Adipocyte (in vitro differentiated cells): ENCODE measurements at places on chromosomes 3 and 15.

DNA sequence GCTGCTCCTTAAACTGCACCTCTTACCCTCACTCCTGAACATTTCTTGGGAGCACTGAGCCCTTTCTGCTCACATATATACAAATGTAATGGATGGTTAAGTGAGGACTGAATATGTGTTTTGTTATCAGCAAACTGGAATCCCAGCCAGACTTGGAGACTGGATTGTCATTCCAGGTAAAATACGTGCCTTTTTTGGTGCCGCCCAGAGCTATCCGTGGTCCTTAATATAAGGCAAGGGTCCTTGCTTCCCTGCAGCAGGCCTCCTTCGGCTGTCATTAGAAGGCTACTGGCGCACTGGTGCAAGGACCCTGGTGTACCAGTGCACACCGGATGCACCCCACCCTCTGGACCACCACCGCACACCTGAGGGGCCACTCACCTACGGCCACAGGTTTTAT lies 1.1 kb upstream of the GABRB3 start:
- DNase-seq = no peak

DNA sequence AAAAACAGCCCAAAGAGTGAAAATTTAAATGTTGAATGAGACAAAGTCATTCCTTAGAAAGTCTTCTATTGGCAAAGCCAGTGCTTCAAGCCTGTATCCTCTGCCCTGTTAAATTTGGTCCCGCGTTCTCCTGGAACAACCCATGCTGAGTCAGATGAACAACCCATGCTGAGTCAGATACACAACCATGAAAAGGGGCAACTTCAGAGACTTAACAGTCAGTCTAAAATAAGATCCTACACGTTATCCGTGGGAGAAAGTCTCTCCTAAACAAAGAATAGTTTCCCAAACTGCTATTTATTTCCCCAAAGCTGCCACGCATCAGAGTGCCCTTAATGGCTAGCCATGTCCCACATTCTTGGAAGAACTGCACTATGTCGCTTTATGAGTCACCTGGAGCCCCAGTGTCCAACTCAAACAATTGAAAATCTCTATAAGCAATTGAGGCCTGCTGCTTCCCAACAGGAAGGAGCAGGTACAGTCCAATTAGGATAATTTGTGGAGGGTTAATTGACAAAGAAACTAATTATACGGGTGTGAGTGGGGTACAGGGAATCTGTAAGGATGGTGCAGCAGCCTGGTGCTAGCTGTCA lies 66.1 kb downstream of the WHAMM start:
- peak; percentile 19 for DNase-seq

- DNase-seq = no peak
Measured at GRCh38 chr3:69240651-69241568, 118.5 kb upstream of the LMOD3 start.

DNA sequence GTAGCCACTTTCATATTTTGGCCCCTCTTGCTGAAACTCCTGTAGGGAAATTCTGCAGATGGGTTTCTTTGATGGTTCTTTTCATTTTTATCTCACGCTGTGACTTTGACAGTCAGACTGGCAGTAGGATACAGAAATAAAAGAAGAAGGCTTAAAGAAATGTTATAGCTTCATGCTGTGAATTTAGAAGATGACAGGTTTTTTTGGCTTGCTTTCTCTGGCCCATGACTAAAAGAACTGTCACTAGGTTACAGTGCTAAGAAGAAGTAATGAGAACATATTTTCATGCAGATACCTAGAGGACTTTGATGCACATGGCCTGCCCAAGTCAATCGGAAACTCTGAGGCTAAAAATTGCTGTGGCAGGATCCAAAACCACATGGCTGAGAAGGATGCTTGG lies 334.5 kb downstream of the EPHA6 start:
- DNase-seq = no peak

GRCh38 chr15:101451266-101451799 lies 38.2 kb downstream of the PCSK6 start:
- DNase-seq = peak; percentile 13

GRCh38 chr3:71419369-71419768 lies 164.2 kb downstream of the FOXP1 start:
- DNase-seq = no peak

- peak; percentile 82 for DNase-seq
Measured at GRCh38 chr3:37054370-37054769, 61.1 kb downstream of the MLH1 start.

GRCh38 chr3:150261418-150261817 lies 146.7 kb upstream of the TSC22D2 start:
- DNase-seq = no peak

- DNase-seq = no peak
Measured at GRCh38 chr3:17442332-17443049, 299.9 kb downstream of the TBC1D5 start.

- no peak for DNase-seq
Measured at GRCh38 chr15:70037292-70037640, 60.5 kb downstream of the TLE3 start.

DNA sequence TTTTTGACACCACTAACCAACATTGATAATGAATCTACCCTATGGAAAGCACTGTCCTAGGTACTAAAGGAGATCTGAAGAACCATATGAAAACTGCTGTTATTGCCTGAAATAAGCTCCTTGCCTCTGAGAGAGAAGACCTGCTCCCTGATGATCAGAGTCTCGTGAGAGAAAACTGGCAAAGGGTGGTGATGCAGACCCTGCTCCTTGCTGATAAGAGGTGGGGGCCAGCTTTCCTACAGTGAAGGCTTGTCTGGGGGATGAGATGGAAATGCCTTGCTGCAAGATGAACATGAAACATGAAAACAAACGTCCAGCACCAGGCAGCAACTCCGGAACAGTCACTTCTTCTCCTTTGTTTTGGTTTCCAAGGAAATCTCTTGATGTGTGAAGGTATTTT lies 31.9 kb downstream of the RASGRP1 start:
- no peak for DNase-seq

DNA sequence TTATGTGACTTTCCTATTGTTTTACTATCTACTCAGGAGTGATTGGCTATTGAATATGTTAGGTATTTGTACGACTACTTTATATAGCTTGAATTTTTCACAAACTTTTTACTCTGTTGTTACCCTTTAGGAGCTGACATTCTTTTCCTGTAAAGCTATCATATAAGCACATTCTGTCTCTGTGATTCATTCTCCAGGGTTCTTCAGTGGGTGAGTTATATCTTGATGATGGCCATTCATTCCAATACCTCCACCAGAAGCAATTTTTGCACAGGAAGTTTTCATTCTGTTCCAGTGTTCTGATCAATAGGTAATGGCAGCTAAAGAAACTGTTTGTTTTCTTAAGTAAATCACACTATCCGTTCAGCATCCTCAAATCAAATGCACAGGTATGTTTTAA lies 10.1 kb upstream of the CAPN3 start:
- peak; percentile 58 for DNase-seq

- peak; percentile 5 for DNase-seq
Measured at GRCh38 chr3:114595522-114596028, 301.7 kb downstream of the TIGIT start.

GRCh38 chr3:108088697-108089096 lies 2.1 kb downstream of the CD47 start:
- DNase-seq = peak; percentile 47

GRCh38 chr15:100681335-100681746 lies 79.0 kb downstream of the ASB7 start:
- DNase-seq = peak; percentile 48

- no peak for DNase-seq
Measured at GRCh38 chr3:58530354-58530865, 6.6 kb downstream of the ACOX2 start.

- no peak for DNase-seq
Measured at GRCh38 chr15:57302640-57303257, 73.6 kb upstream of the CGNL1 start.

- no peak for DNase-seq
Measured at GRCh38 chr3:197253238-197253947, 45.0 kb downstream of the DLG1 start.

DNA sequence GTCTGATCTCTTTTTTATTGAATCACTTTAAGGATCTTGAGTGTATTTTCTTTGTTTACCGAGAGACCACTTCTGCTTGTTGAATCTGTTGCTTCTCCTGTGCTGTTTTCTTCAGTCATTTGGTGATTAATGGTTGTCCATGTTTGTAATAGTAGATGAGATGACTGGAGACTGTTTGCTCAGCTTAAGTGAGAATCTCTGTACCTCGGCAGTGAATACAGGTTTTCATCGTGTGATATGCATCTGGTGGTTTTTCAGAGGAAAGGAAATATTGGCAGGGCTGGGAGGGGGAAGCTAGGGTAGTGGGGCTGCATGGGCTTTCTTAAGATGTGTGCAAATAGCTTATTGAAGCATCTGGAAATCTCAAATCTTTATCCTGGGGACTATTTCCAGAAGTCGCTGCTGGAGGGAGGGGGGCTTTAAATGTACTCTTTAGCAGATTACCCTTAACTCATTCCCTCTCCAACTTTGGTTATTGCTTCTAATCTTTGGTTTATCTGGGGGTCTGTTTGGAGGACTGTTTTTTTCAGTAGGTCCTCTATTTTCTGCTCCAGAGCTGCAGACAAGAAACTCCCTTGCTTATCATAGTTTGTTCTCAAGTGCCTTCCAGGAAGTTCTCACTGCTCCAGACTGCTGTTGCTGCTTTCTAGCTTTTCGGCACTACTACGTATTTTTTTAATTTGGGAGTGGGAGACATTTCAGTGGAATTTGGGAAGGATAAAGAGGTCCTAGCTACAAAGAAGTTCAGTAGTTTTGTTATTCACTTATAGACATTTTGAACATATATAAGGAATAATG lies 19.4 kb downstream of the CMTM8 start:
- DNase-seq = no peak

GRCh38 chr3:87979527-87979926 lies 79.3 kb downstream of the CGGBP1 start:
- no peak for DNase-seq

DNA sequence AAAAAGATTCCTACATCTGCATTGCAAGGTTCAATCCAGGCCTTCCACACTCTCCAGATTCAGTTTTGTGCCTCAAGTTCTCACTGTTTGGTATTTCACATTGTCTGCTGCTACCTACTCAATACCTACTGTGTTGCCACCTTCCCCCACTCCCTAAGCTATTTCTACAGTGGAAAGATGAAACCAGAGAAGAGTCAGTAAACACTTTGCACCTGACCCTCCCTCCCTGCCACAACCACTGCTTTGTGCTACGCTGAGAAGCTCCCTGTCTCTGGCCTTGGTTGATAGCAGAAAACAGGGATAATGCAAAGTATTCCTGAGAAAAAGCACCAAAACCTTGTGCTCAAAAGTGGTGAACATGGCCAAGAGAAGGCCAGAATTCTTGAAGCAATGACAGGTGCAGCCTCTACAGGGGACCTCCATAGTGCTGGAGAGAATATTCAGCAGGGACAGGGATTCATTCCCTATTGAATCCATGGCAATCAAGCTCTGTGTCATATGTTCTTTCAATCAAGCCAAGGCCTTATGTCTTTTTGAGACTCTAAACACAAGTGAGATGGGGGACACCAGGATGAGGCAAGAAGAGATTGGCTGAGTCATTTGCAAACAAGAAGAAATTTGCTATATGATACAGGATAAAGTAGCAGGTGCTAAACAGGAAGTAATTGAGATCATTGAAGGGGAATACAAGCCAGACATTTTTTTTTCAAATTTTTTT lies 83.5 kb upstream of the LIPC start:
- DNase-seq = no peak

DNA sequence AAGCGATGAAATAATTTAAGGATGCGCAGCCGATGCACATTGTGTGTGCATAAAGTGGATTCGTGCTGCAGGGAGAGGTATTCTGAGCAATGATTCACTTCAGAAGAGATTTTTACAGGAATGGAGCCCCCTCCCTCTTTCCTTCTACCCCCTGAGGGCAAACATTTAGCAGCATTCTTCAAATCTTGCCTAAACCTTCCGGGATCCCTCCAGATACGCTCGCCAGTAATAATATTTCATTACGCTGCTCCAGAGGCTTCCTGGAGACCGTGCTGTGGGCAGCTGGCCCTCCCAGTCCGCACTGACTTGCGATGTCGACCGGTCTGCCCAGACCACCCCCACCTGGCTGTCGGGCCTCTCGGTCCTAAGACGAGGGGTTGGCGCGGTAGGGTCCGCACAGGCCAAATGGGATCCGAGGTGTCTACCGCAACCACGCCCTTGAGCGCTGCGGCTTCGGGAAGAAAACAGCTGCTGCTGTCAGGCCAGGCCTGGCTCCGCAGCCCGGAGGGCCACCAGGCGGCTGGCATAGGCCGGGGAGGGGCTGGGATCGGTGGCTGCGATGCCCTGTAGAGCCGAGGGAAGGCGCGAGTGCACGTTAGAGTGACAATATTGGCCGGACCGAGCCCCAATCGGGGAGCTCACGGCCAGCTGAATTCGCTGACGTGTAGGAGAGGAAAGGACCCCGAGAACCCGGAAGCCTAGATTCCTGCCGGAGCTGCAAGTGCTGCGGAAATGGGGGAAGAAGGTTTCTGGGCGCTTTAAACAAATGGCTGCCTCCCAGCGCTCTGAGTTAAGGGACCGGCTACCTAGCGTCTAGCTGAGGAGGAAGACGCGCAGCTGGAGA lies 14.3 kb downstream of the ZIC4 start:
- DNase-seq = peak; percentile 23

DNA sequence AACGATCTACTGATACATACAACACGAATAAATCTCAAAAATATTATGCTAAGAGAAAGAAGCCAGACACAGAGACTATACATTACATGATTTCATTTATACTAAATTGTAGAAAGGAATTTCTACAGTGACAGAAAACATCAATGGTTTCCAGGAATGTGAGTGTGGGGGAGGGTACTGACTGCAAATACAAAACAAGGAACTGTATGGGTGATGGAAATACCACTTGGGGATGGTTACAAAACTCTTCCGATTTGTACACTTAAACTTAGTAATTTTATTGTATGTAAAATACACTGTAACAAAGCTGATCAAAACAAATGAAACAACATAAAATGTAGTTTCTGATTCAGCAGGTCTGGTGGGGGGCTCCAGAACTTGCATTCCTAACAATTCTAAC lies 45.8 kb upstream of the IP6K2 start:
- DNase-seq = no peak
